Activated naive CD8-positive, alpha-beta T cell treated with anti-CD3 and anti-CD28 coated beads for 36 hours (primary cell): ENCODE measurements at places on chromosomes 12 and 14.
A peak's percentile ranks its signal among the peaks of the same experiment; 100 is the strongest.

GRCh38 chr14:68482772-68483395 lies 310.0 kb downstream of the ZFP36L1 start:
- no peaks in the 10 kb centered on the region for H3K27me3 ChIP-seq
- DNase-seq: no peak
- no peak overlapping the region for H3K27ac ChIP-seq
- peaks cover 5% of the 10 kb centered on the region for H3K36me3 ChIP-seq
- H3K4me1 ChIP-seq: peaks cover 45% of the 10 kb centered on the region
- H3K4me3 ChIP-seq: no peak overlapping the region

DNA sequence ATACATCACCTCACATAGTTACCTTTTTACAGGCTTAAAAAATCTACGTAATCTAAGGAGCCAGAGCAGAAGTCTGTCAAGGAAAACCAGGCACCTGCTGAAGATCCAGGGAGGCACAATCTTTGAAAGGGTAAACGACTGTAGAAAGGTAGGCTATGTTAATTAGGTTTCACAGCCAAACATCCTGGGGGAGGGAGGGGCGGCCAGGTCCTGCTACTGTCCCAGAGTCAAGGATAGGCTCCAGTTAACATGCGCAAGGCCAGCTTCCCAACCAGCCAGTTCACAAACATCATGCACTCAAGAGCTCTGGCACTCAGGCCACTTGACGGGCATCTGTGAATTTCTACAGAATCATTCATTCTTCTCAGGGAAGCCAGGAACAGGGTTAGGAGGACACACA lies 22.9 kb downstream of the NIN start:
- no peak for DNase-seq
- H3K36me3 ChIP-seq: peaks cover 15% of the 10 kb centered on the region
- H3K4me1 ChIP-seq: peaks cover 42% of the 10 kb centered on the region
- no peaks in the 10 kb centered on the region for H3K27me3 ChIP-seq
- H3K4me3 ChIP-seq: no peak overlapping the region
- H3K27ac ChIP-seq: no peak overlapping the region

GRCh38 chr14:61736751-61737150 lies 25.5 kb upstream of the SNAPC1 start:
- DNase-seq: no peak
- peaks cover 14% of the 10 kb centered on the region for H3K4me1 ChIP-seq
- no peak overlapping the region for H3K27ac ChIP-seq

DNA sequence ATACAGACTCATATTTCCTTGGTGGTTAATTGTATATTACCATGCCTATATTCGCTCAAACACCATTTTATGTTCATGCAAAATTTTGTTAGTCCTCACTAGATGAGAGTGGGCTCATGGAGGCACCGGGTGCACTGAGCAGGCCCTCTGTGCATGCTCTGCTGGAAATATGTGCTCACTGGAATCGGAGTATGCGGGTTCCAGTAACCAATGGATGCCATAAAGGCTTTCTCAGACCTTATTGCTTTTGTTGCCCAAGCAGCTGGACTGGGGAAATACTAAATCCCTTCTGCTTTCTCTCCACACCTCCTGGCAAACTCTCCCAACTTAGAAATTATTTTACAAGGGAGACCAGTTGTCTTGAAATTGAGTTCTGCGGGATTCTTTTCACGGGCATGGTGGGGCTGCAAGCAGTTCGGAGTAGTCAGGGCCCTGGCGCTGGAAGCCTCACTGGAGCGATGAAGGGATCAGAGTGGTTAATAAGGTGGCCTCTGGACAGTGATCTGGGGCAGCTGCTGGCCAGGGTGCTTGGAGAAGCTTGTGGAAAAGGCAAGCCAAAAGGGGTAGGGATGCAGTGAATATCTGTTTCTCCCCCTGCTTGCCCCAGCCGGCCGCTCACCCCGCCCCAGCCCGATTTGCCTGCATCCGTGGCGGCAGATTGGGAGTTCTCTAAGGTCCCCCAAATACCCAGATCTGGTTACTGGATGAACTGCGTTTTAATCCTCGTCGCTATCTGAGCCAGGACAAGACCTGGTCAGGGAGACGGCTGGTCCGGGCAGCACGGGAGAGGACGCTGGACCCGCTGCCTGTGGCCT lies 7.4 kb upstream of the HOXC6 start:
- H3K4me1 ChIP-seq: peaks cover 17% of the 10 kb centered on the region
- H3K27ac ChIP-seq: no peak overlapping the region
- H3K36me3 ChIP-seq: peaks cover 2% of the 10 kb centered on the region
- H3K27me3 ChIP-seq: peaks cover 88% of the 10 kb centered on the region
- no peak overlapping the region for H3K4me3 ChIP-seq
- no peak for DNase-seq

GRCh38 chr12:68176257-68176656 lies 16.7 kb upstream of the IFNG start:
- H3K27ac ChIP-seq: peak overlapping the region; percentile 82
- H3K36me3 ChIP-seq: peaks cover 16% of the 10 kb centered on the region
- no peak overlapping the region for H3K4me3 ChIP-seq
- no peak for DNase-seq
- H3K27me3 ChIP-seq: no peaks in the 10 kb centered on the region

DNA sequence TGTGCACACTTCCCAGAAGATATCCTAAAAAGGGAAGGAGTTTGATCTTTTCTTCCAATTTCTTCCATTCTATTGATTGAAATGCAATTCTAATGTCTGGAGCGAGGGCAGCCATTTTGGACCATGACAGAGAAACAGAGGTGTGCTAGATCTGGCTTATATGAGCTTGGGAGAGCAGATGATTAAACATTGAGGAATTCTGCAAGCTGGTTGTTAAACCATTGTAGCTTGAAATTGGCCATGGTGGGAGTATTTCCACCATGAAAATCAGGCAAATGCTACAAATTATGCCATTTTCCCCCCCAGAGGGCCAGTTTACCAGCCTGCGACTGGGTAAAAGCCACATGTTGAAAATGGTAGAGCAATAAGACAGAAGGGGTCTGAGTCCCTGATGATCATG lies 155.0 kb downstream of the PAWR start:
- no peak overlapping the region for H3K4me3 ChIP-seq

DNA sequence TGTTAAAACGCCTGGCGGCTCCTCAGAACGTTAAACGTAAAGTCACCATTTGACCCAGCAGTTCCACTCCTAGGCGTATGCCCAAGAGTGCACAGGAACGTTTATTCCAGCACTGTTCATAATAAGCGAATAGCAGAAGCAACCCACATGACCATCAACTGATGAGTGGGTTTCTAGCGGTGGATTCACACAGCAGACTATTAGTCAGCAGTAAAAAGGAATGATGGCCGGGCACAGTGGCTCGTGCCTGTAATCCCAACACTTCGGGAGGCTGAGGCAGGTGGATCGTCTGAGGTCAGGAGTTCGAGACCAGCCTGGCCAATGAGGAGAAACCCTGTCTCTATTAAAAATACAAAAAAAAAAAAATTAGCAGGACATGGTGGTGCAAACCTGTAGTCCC lies 22.4 kb upstream of the FBRSL1 start:
- no peak for DNase-seq
- no peaks in the 10 kb centered on the region for H3K36me3 ChIP-seq
- H3K4me1 ChIP-seq: peaks cover 23% of the 10 kb centered on the region
- no peaks in the 10 kb centered on the region for H3K27me3 ChIP-seq
- no peak overlapping the region for H3K4me3 ChIP-seq
- no peak overlapping the region for H3K27ac ChIP-seq

DNA sequence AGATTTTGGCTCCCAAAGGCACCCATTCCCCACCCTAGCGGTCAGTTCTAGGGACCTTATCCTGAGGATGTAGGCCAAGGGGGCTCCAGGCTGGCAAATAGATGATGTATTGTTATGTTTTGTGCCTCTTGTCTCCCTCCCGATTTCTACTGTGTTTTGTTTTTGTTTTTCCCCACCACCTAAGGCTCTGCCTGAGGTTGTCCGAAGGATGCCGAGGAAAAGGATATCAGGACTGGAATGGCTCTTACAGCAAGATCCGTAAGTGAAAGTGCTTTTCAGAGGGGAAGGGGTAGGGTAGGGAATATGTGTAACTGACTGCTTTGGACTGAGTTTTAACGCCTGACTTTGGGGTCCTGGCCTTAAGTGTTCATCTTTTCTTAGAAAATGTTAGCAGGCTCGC lies 6.6 kb downstream of the FOXG1 start:
- no peaks in the 10 kb centered on the region for H3K4me1 ChIP-seq
- peaks cover 89% of the 10 kb centered on the region for H3K27me3 ChIP-seq
- no peak overlapping the region for H3K27ac ChIP-seq
- H3K4me3 ChIP-seq: no peak overlapping the region
- H3K36me3 ChIP-seq: peaks cover 4% of the 10 kb centered on the region
- no peak for DNase-seq

- no peaks in the 10 kb centered on the region for H3K36me3 ChIP-seq
- H3K4me3 ChIP-seq: no peak overlapping the region
- no peak for DNase-seq
- H3K27me3 ChIP-seq: peaks cover 4% of the 10 kb centered on the region
- H3K27ac ChIP-seq: no peak overlapping the region
Measured at GRCh38 chr12:70045036-70045435, 198.2 kb upstream of the CNOT2 start.

- H3K27me3 ChIP-seq: no peaks in the 10 kb centered on the region
- no peak overlapping the region for H3K4me3 ChIP-seq
- no peak overlapping the region for H3K27ac ChIP-seq
- H3K36me3 ChIP-seq: peaks cover 2% of the 10 kb centered on the region
Measured at GRCh38 chr14:38016497-38016896, 191.2 kb upstream of the SSTR1 start.

DNA sequence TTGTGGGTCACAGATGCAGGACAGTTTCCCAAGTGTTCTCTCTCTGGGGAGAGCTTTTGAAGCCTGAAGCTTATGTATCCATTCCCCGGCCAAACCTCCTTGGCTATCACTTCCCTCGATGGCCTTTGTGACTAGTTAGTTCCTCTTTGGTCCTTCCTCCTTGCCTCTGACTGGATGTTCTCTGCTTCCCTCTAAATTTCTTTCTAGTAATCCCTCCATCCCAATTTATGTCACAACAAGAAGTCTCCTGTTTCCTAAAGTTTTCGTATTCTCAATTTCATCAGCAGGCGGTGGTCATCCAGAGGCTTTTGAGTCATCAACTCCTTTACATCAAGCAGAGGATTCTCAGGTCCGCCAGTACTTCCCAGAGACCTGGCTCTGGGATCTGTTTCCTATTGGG lies 27.5 kb downstream of the A2ML1 start:
- no peaks in the 10 kb centered on the region for H3K4me1 ChIP-seq
- H3K27me3 ChIP-seq: no peaks in the 10 kb centered on the region
- no peak for DNase-seq
- H3K4me3 ChIP-seq: no peak overlapping the region
- no peaks in the 10 kb centered on the region for H3K36me3 ChIP-seq
- no peak overlapping the region for H3K27ac ChIP-seq

DNA sequence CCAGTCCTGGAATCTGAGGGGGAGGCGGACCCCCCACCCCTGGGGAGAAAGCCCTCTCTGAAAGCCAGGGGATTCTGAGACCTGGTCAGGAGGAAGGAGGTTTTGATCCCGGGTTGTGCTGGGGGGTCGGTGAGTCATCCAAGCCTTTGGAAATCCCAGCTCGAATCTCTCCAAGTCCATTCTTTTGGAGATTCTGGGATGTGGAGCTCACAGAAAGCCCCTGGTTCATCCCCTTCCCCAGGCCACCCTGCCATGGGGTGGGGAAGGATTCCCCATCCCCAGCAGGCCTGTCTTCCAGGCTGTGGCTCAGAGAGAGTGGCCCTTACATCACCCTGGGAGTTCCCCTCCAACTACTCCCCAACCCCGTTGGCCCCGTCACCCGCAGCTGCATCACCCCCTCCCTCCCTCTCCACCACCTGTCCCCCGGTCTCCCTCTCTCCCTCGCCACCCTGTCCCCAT lies 14.3 kb downstream of the EXOC3L4 start:
- peaks cover 24% of the 10 kb centered on the region for H3K27me3 ChIP-seq
- no peaks in the 10 kb centered on the region for H3K36me3 ChIP-seq
- H3K27ac ChIP-seq: peak overlapping the region; percentile 70
- peak; percentile 56 for DNase-seq

GRCh38 chr12:102993537-102993936 lies 36.1 kb downstream of the ASCL1 start:
- no peaks in the 10 kb centered on the region for H3K36me3 ChIP-seq
- H3K4me3 ChIP-seq: no peak overlapping the region
- no peaks in the 10 kb centered on the region for H3K4me1 ChIP-seq
- no peak overlapping the region for H3K27ac ChIP-seq

DNA sequence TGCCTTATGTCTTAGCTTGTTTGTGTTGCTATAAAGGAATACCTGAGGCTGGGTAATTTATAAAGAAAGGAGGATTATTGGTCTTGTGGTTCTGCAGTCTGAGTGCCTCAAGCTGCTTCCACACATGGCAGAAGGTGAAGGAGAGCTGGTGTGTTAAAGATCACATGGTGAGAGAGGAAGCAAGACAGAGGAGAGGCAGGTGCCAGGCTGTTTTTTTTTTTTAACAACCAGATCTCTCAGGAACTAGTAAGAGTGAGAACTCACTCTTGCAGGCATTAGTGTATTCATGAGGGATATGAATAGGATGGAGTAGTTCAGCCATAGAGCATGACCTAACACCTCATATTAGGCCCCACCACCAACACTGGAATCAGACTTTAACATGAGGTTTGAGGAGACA lies 123.4 kb downstream of the CMAS start:
- no peak for DNase-seq
- H3K4me3 ChIP-seq: no peak overlapping the region
- H3K36me3 ChIP-seq: no peaks in the 10 kb centered on the region
- peaks cover 12% of the 10 kb centered on the region for H3K4me1 ChIP-seq

- no peaks in the 10 kb centered on the region for H3K36me3 ChIP-seq
- DNase-seq: peak; percentile 18
- H3K4me1 ChIP-seq: no peaks in the 10 kb centered on the region
- H3K27ac ChIP-seq: no peak within 1 kb of the TSS
Measured at GRCh38 chr14:95876761-95877538, at the start of gene TUNAR. TSS of gene TUNAR (plus strand) at chr14:95876832.
